Trophoblast cell (in vitro differentiated cells and primary cell): ENCODE measurements at places on chromosomes 12 and 14.

- no peak overlapping the region for H3K4me3 ChIP-seq
- H3K36me3 ChIP-seq, result no peaks in the 10 kb centered on the region
- no peak for DNase-seq
- peak overlapping the region; percentile 90 for H3K27ac ChIP-seq
- H3K4me1 ChIP-seq, result peaks cover 34% of the 10 kb centered on the region
Observed at GRCh38 chr12:122887819-122888212, 8.1 kb downstream of the VPS37B start.

- H3K36me3 ChIP-seq, result no peaks in the 10 kb centered on the region
- peak; percentile 91 for DNase-seq
- H3K27me3 ChIP-seq, result no peaks in the 10 kb centered on the region
Observed at GRCh38 chr12:55142669-55143565, 16.7 kb downstream of the OR9K2 start.

DNA sequence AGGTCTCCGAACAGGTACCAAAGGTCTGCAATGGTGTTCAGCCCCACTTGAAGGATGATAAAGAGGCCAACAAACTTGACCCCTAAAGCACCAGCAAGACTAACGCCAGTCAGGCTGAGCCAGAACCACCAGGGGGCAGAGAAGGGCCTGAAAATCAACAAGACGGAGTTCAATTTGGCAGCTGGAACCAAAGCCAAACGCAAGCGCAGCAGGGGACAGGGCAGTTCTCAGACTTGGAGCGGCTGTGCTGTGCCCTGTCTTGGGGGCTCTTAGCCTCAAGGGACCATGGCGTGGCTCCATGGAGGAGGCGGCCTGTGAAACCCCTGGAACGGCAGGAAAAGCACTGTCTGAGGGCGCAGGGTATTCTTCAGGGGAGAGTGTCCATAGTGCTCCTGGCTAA lies 19.6 kb downstream of the POMT2 start:
- H3K27me3 ChIP-seq, result no peaks in the 10 kb centered on the region
- H3K4me1 ChIP-seq, result peaks cover 25% of the 10 kb centered on the region
- H3K27ac ChIP-seq, result no peak overlapping the region
- peak; percentile 71 for DNase-seq

GRCh38 chr12:77521508-77522115 lies 309.1 kb upstream of the NAV3 start:
- DNase-seq, result no peak
- H3K27ac ChIP-seq, result no peak overlapping the region
- H3K27me3 ChIP-seq, result no peaks in the 10 kb centered on the region
- H3K36me3 ChIP-seq, result no peaks in the 10 kb centered on the region
- no peak overlapping the region for H3K4me3 ChIP-seq

DNA sequence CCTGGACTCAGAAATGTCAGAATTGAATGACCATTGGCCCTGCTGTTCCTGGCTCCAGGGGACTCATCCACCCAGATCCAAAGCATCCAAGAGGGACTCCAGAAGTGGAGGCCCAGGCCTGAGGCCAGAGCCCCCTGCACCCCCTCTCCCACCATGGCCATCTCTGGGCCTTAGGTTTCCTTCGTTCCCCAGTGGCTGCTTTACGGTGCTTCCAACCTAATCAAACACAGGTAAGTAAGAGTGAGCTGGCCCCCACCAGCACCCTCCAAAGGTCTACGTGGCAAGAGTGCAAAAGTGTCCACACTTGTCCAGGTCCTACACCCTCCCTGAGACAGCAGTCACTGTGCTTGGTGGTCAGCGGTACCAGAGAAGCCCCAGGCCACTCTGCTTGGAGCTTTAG lies 139.0 kb downstream of the DPF3 start:
- H3K4me3 ChIP-seq, result no peak overlapping the region
- no peak for DNase-seq
- H3K27ac ChIP-seq, result no peak overlapping the region
- no peaks in the 10 kb centered on the region for H3K36me3 ChIP-seq
- no peaks in the 10 kb centered on the region for H3K4me1 ChIP-seq
- no peaks in the 10 kb centered on the region for H3K27me3 ChIP-seq

DNA sequence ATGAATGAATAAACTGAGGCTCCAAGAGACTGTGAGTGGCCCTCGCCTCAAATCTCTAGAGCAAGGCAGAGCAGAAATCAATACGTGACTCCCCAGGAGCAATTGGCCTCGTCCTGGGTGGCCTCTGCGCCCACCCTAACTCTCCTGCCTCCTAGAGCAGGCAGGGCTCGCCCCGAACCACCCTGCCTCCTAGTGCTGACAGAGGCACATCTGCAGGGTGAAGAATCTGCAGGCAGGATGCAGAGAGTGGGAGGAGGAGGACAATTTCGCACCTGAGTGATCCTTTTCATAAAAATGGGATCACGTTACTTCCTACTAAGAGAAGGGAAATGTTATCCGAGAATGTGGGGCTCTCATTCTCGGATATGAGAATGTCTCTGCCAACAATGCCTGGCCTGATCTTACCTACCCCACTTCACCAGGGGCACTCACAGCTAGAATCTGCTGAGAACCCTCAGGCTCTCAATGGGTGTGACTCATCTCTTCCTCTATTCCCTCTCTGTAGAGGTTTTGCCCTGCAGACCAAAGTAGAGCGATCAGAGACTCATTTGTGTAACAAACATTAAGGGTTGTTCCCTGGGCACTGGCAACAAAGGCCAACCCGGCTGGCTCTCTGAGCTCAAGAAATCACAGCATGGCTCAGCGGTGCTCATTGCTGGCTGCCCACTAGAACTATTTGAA lies 61.7 kb upstream of the BCL2L14 start:
- no peaks in the 10 kb centered on the region for H3K36me3 ChIP-seq
- peak; percentile 13 for DNase-seq
- no peaks in the 10 kb centered on the region for H3K27me3 ChIP-seq
- peaks cover 35% of the 10 kb centered on the region for H3K4me1 ChIP-seq

GRCh38 chr14:74975059-74975810 lies 19.8 kb upstream of the PGF start:
- no peak for DNase-seq
- no peak overlapping the region for H3K27ac ChIP-seq
- H3K36me3 ChIP-seq, result no peaks in the 10 kb centered on the region
- H3K4me3 ChIP-seq, result no peak overlapping the region

DNA sequence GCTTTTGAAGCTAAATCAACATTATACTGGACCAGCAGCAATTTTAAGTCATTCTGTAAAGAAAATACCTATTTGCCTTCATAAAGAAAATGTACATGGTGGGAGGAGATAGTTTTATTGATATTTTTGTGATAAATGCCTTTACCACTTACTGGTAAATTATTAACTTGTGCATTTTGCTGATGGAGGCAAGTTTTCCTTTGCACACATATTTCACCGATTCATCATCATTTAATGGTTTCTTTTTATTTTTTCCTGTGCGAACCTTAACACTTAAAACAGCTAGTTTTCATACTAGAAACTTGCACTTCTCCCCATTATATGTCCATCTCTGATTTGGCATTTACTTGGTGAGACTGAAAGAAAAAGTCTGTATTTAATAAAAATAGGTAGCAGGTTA lies 239.3 kb downstream of the TRHDE start:
- no peaks in the 10 kb centered on the region for H3K36me3 ChIP-seq
- DNase-seq, result no peak
- no peak overlapping the region for H3K4me3 ChIP-seq
- no peak overlapping the region for H3K27ac ChIP-seq

DNA sequence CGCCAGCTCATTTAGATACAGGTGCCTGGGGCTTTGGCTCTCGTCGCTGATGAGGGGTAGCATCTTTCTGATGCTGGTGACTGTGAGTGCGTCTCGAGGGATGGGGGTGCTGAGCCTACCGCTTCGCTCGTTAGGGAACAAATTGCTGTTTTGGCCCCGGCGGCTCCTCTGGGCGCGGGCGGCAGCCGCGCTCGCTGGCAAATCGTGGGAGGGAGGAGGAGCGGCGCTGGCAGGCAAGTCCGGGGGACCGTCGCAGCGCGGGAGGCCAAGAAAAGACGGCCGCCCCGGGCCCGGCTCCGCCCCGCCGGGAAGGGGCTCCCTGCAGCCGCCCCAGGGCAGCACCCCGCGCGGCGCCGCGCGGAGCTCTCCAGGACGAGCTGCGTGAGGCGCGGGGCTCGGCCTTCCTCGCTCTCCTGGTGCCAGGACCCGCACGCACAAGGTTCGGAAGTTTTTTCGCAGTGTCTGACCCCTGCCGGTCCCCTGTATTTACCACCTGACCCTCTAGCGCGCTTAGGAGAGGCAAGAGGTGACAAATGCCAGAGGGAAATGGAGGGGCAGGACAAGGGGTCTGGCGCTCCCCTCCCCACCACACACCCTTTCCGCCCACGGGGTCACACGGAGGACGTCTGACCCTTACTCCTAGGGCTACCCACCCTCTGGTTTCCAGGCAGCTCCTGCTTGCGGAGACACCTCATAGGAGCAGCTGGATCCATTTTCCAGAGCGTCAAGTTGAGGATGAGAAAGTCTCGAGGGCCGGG lies 899 bp upstream of the KCNH3 start:
- H3K27me3 ChIP-seq, result peaks cover 68% of the 10 kb centered on the region
- no peaks in the 10 kb centered on the region for H3K36me3 ChIP-seq
- H3K4me3 ChIP-seq, result no peak overlapping the region
- H3K4me1 ChIP-seq, result peaks cover 3% of the 10 kb centered on the region
- DNase-seq, result no peak

GRCh38 chr14:100834794-100835547 lies 9.1 kb downstream of the MEG3 start:
- H3K4me3 ChIP-seq, result no peak overlapping the region
- no peaks in the 10 kb centered on the region for H3K36me3 ChIP-seq
- no peaks in the 10 kb centered on the region for H3K27me3 ChIP-seq
- no peaks in the 10 kb centered on the region for H3K4me1 ChIP-seq
- no peak for DNase-seq
- H3K27ac ChIP-seq, result no peak overlapping the region

DNA sequence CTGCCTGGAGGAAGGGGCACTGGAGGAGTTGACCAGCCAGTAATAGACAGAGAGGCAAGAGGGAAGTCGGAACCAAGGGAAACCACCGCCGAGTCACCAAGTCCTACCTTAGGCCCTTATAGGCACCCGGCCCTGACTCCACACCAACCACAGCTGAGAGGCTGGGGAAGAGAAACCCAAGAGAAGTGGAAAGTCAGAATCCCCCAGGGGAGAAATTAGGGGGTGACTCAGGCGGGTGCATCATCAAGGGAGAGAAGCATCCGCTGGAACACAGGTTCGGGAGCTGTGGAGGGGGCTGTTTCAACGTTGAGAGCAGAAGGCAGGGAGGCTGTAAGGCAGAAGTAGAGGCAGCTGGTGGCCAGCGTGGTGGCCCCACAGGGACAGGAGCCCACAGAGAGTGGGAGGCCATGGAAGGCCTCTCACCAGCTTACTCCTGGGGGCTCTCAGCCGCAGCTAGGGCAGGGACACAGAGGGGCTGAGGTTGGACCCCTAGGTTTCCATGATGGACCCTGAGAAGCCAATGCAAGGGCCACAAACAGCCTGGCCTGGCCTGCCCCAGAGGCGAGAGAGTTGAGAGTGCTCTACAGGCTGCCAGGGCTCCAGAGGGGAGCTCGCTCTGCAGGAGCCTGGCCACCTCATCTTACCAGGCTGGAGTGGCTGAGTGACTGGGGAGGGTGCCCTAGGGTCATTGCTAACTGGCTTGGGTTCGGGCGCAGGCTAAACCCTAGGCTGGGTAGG lies 1.4 kb upstream of the TRMT61A start:
- H3K4me3 ChIP-seq, result no peak overlapping the region
- peaks cover 16% of the 10 kb centered on the region for H3K27me3 ChIP-seq
- peaks cover 19% of the 10 kb centered on the region for H3K4me1 ChIP-seq
- no peak for DNase-seq

GRCh38 chr14:34056046-34056445 lies 105.2 kb upstream of the EGLN3 start:
- peaks cover 15% of the 10 kb centered on the region for H3K4me1 ChIP-seq
- no peak overlapping the region for H3K4me3 ChIP-seq
- H3K36me3 ChIP-seq, result no peaks in the 10 kb centered on the region
- no peak overlapping the region for H3K27ac ChIP-seq
- DNase-seq, result no peak

DNA sequence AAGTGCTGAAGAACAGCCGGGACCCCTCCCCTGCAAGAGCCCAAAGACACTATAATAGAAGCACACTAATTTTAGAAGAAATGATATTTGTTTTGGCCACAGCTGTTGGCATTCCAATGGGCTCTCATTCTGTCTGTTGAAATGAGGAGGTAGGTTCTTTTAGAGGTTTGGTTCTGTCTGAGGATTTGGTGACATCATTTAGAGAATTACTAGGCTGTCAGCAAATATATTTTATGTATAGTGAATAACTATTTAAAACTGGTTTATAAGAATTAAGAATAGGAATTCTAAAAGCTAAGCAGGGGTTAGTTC lies 200.7 kb upstream of the SLC38A2 start:
- H3K27me3 ChIP-seq, result no peaks in the 10 kb centered on the region
- DNase-seq, result no peak
- H3K4me1 ChIP-seq, result no peaks in the 10 kb centered on the region
- H3K36me3 ChIP-seq, result no peaks in the 10 kb centered on the region
- no peak overlapping the region for H3K4me3 ChIP-seq
- no peak overlapping the region for H3K27ac ChIP-seq

- H3K4me3 ChIP-seq, result no peak overlapping the region
- H3K4me1 ChIP-seq, result no peaks in the 10 kb centered on the region
- H3K27me3 ChIP-seq, result no peaks in the 10 kb centered on the region
- no peak for DNase-seq
- no peaks in the 10 kb centered on the region for H3K36me3 ChIP-seq
Observed at GRCh38 chr12:120590741-120591407, 9.7 kb upstream of the POP5 start.

- no peaks in the 10 kb centered on the region for H3K27me3 ChIP-seq
- H3K4me1 ChIP-seq, result peaks cover 13% of the 10 kb centered on the region
- no peak for DNase-seq
Observed at GRCh38 chr14:93954900-93955849, 21.2 kb downstream of the ASB2 start.

- no peak overlapping the region for H3K27ac ChIP-seq
- H3K4me3 ChIP-seq, result no peak overlapping the region
- no peaks in the 10 kb centered on the region for H3K4me1 ChIP-seq
- peak; percentile 30 for DNase-seq
- H3K36me3 ChIP-seq, result no peaks in the 10 kb centered on the region
- H3K27me3 ChIP-seq, result no peaks in the 10 kb centered on the region
Observed at GRCh38 chr14:69614592-69614991, 3.2 kb downstream of the SUSD6 start.

DNA sequence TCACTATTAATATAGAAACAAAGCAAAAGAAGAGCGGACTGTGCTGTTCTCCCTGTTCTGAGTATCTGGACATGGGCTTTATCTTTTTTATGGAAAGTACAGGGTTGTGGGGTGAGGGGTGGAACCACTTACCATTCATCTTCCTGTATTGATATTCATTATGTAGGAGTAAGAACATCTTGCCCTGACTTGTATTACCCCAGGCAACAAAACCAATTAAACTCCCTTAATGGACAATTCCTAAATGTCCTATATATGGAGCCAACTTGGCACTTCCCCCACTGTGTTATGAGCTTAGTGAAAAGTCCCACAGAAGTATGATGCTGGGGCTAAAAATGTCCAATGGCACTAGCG lies 139.9 kb upstream of the KRR1 start:
- H3K36me3 ChIP-seq, result no peaks in the 10 kb centered on the region
- H3K27me3 ChIP-seq, result no peaks in the 10 kb centered on the region
- no peak overlapping the region for H3K27ac ChIP-seq
- DNase-seq, result no peak

DNA sequence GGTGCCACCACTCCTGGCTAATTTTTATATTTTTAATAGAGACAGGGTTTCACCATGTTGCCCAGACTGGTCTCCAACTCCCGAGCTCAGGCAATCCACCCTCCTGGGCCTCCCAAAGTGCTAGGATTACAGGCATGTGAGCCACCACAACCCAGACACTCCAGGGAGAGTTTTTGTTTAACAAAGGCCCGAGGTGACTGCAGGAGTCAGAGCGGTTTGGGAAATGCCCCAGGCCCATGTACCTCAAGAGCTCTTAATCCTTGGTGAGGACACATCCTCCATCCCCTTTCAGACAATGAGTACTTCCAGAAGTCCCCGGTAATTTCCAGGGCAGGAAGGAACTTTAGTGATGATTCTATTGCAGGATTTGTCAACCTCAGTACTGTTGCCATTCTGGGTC lies 176.0 kb downstream of the ESRRB start:
- no peaks in the 10 kb centered on the region for H3K27me3 ChIP-seq
- DNase-seq, result no peak
- no peak overlapping the region for H3K27ac ChIP-seq
